ENCODE measurements at places on chromosomes 1 and 21.

GRCh38 chr21:33196941-33197374, 32.8 kb upstream of the IFNAR2 start:
- no peaks in the 10 kb centered on the region for H3K4me1 ChIP-seq
- no peak overlapping the region for H3K27ac ChIP-seq
- no peak overlapping the region for H3K4me3 ChIP-seq
- no peaks in the 10 kb centered on the region for H3K36me3 ChIP-seq

- H3K36me3 ChIP-seq = no peaks in the 10 kb centered on the region
- no peak overlapping the region for H3K4me3 ChIP-seq
Measured at GRCh38 chr1:212635141-212635631, 26.6 kb downstream of the ATF3 start.

DNA sequence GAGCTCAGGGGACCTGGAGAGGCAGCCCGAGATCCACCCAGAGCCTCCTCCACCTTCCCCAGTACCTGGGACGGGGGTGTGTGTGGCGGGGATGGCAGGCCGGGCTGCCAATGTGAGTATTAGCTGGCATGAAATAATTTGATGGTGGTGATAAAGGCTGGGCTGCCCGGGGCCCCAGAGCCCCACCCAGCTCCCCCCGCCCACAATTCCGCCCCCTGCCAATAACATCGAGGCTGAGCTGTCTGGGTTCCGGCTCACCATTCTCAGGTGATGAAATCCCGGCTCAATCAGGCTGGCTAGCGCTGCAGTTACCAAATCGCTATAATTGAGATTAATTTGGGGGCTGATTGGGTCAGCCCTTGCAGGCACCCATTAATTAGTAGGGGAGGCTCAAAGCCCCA, 103.8 kb upstream of the CASZ1 start:
- peak; percentile 13 for DNase-seq
- peaks cover 25% of the 10 kb centered on the region for H3K4me1 ChIP-seq

DNA sequence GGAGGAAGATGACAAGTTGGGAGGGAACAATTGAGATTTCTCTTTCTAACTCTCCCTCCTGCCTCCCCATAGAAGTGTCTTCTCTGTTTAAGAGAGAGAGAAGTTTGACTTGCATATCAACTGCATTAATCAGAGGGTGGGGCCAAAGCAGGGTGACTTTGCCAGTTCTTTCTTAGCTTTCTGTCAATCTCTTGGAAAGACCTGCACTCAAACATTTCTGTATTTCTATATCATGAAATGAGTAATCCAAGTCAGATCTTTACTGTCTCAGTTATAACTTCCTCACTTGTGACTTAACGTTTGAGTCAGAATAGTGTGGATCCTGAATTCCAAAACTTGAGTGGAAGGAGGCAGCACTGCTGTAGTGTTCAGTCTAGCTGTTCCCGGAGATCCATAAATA, 180.8 kb upstream of the KCNK2 start:
- H3K4me3 ChIP-seq = no peak overlapping the region
- no peak for DNase-seq
- no peaks in the 10 kb centered on the region for H3K36me3 ChIP-seq

DNA sequence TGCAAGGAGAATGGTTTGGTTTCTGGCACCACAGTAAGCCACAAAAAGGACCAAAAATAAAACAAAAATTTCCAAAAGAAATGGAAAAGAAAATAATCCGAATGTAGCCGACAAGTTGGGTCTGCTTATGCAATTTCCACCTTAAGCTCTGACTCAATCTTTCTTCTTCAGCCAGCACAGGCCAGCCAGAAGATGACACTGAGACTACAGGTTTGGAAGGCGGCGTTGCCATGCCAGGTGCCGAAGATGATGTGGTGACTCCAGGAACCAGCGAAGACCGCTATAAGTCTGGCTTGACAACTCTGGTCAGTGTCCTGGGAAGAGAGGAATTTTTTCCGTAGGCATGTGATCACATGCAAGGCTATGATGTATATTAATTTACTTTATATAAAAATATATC, 23.4 kb downstream of the PDPN start:
- H3K4me3 ChIP-seq = no peak overlapping the region
- no peaks in the 10 kb centered on the region for H3K27me3 ChIP-seq
- no peak for DNase-seq
- no peak overlapping the region for H3K27ac ChIP-seq

DNA sequence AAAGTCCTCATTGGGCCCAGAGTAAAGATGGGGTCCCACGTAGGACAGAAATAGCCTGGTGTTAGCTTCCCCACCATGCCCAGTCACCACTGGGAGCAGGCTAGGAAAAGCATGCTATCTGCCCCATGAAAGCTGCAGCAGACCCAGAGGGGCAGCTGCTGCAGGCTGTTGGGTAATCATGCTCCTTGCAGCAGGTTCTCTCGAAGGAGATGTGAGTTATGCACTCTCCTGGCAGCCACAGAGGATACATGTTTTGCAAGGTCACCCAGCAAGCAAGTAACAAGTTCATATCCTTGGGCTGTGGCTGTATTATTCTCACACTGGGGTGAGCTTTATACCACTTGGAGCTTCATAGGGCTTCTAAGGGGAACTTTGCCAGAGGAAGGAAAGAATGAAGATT, 9.1 kb upstream of the HEYL start:
- no peak overlapping the region for H3K4me3 ChIP-seq
- no peaks in the 10 kb centered on the region for H3K36me3 ChIP-seq
- peaks cover 6% of the 10 kb centered on the region for H3K4me1 ChIP-seq
- DNase-seq = no peak

DNA sequence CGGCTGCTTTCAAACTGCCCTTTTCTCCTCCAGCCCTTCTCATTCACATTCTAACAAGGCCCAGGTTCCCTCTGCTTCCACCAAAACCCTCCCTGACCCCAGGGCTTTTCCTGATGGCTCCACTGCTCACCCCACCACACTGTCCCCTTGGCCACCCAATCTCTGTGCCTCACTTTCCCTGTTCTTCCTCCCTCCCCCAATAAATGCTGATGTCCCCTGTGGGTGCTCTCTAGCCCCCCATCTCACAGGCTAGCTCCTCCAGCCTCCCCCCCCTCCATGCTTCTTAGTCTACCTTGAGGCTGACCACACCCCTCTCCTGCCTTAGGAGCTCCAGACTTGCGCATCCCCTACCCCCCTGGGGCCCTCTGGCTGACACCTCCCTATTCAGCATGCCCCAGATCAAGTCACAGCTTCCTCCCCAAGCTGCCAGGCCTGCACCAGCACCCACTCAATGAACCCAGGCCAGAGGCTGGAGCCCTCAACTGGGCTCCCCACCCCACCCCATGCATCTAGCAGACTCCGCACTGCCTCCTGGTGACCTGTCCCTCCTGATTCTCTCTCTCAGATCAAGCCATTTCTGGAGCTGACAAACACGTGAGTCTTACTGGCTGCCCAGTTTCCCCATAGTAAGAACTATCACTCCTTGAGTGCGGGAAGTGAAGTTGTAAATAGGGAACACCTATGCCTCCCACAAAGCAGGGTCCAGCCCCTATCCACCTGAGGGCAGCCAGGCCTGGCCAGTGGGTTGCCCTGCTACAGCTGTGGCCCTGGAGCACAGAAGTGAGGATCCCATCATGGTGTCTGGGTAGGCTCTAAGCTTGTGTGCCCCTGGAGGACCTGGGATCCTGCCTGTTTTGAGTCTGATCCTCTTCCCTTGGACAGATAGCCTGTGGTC, 117.9 kb downstream of the DMRTB1 start:
- no peaks in the 10 kb centered on the region for H3K27me3 ChIP-seq
- no peak for DNase-seq
- H3K4me3 ChIP-seq = no peak overlapping the region
- H3K36me3 ChIP-seq = no peaks in the 10 kb centered on the region
- no peak overlapping the region for H3K27ac ChIP-seq

DNA sequence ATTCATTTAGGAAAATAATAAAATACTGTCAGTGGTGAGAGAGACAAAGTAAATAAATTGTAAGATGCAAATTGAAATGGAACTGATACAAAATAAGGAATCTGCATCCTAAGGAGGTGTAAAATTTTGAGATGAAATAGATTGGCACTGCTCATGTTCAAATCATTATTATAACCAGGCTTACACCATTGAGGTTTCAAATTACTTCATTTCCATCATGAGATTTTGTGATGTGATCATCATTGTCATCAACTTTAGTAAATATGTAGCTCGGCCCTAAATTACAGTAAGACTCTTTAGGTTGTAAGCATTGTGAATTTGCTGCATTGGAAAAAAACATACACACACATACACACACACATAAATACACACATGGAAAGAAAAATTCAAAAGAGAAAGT, 123.4 kb downstream of the SDCCAG8 start:
- H3K4me1 ChIP-seq = no peaks in the 10 kb centered on the region
- no peak for DNase-seq
- H3K36me3 ChIP-seq = no peaks in the 10 kb centered on the region
- no peak overlapping the region for H3K4me3 ChIP-seq

DNA sequence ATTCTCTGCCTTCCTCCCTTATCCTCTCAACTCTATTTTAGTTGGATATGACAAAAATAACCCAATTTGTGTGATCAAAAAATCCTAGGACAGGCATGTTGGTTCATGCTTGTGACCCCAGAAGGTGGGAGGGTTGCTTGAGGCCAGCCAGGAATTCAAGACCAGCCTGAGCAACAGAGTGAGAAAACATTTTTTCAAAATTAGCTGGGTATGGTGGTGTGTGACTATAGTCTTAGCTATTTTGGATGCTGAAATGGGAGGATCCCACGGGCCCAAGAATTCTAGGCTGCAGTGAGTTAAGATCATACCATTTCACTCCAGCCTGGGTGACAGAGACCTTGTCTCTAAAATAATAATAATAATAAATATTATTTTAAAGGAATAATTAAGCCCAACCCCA, 1383.1 kb upstream of the ADGRL2 start:
- H3K27me3 ChIP-seq = no peaks in the 10 kb centered on the region
- H3K4me3 ChIP-seq = no peak overlapping the region
- H3K36me3 ChIP-seq = no peaks in the 10 kb centered on the region
- no peaks in the 10 kb centered on the region for H3K4me1 ChIP-seq
- no peak overlapping the region for H3K27ac ChIP-seq
- DNase-seq = peak; percentile 63

DNA sequence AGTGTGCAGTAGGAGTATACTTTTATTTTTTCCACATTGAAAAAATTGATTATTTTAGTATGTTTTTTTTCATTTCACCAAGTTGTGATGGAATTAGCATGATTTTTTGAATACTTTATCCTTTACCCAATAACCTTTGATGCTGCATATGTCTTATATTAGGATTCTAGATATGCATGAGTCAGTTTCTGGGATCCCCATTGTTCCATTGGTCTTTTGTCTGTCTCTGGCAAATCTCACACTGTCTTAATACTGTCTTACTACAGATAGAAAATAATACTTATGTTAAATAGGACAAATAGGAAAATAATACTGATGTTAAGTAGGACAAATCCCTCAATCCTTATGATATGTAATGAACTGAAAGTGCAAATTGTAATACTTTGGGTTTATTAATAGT, 54.3 kb upstream of the ASB17 start:
- no peak overlapping the region for H3K4me3 ChIP-seq
- H3K36me3 ChIP-seq = no peaks in the 10 kb centered on the region
- DNase-seq = no peak
- no peaks in the 10 kb centered on the region for H3K27me3 ChIP-seq
- no peak overlapping the region for H3K27ac ChIP-seq

GRCh38 chr1:221575605-221576004, 166.3 kb downstream of the DUSP10 start:
- H3K27me3 ChIP-seq = no peaks in the 10 kb centered on the region
- H3K4me1 ChIP-seq = no peaks in the 10 kb centered on the region
- no peak for DNase-seq
- H3K36me3 ChIP-seq = no peaks in the 10 kb centered on the region
- H3K27ac ChIP-seq = no peak overlapping the region

GRCh38 chr1:175906370-175906769, 163.0 kb upstream of the TNR start:
- H3K27me3 ChIP-seq = no peaks in the 10 kb centered on the region
- DNase-seq = no peak
- H3K4me1 ChIP-seq = no peaks in the 10 kb centered on the region
- H3K27ac ChIP-seq = no peak overlapping the region
- no peak overlapping the region for H3K4me3 ChIP-seq

DNA sequence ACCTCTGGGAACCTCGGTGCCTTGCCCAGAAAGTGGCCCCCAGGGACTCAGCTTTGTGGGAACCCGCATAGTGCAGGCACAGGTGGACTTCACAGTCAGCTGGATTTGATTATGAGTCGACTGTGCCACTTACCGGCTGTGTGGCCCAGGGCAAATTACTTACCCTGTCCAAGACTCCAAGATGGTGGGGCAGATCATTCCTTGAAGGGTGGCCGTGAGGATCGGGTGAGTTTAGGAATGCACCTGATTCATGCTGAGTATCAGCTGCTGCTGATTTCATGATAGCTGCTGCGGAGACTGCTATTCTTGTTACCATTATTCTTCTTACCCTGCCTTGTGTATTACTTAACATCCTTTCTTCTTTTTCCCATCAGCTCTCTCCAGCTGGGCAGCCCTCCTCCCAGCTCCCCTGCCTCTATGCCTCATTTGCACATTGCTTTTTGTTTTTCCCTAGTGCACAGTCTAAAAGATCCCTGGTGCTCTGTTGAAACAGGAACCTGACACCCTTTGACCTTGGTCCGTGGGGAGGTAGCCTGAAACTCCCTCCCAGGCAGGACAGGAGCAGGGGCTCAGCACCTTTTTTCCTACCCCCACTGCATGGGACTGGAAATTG, 40.5 kb upstream of the FHAD1 start:
- H3K4me3 ChIP-seq = no peak overlapping the region
- no peaks in the 10 kb centered on the region for H3K36me3 ChIP-seq
- no peaks in the 10 kb centered on the region for H3K27me3 ChIP-seq
- no peak overlapping the region for H3K27ac ChIP-seq
- DNase-seq = peak; percentile 94
- H3K4me1 ChIP-seq = peaks cover 11% of the 10 kb centered on the region

DNA sequence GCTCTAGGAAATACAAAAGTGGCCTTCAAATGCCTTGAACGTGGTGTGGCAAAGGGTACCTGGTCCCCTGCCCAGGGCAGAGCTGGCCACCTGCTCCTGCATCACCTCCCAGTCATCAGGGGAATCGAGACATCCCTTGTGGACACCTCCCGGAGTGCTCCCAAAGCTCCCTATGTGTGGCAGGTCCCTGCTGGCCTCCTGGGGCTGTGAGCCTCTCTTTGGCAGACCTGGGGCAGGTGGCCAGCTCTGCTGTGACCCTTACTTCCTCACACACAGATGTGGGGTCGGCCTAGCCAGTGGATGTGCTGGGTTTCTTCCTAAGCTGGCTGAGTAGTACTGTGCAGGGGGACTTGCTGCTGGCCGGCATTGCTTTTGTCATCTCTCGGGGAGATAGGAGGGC, 86.5 kb downstream of the ITPKB start:
- H3K27ac ChIP-seq = no peak overlapping the region
- H3K4me3 ChIP-seq = no peak overlapping the region
- no peak for DNase-seq
- H3K36me3 ChIP-seq = no peaks in the 10 kb centered on the region
- no peaks in the 10 kb centered on the region for H3K27me3 ChIP-seq

Data from trophoblast cell (in vitro differentiated cells and primary cell).